ENCODE measurements at places on chromosomes 2 and 18.

GRCh38 chr18:68555879-68556301 lies 159.0 kb downstream of the TMX3 start:
- DNase-seq = no peak
- H3K27ac ChIP-seq = no peak overlapping the region
- H3K4me1 ChIP-seq = no peaks in the 10 kb centered on the region
- H3K36me3 ChIP-seq = no peaks in the 10 kb centered on the region
- no peaks in the 10 kb centered on the region for H3K27me3 ChIP-seq
- H3K4me3 ChIP-seq = no peak overlapping the region

GRCh38 chr2:205563646-205564045 lies 118.7 kb upstream of the NRP2 start:
- no peak overlapping the region for H3K27ac ChIP-seq
- no peaks in the 10 kb centered on the region for H3K27me3 ChIP-seq
- H3K4me1 ChIP-seq = no peaks in the 10 kb centered on the region

GRCh38 chr18:38930881-38931753 lies 1365.5 kb upstream of the CELF4 start:
- no peaks in the 10 kb centered on the region for H3K4me1 ChIP-seq
- no peak for DNase-seq
- no peak overlapping the region for H3K27ac ChIP-seq
- no peak overlapping the region for H3K4me3 ChIP-seq
- H3K36me3 ChIP-seq = no peaks in the 10 kb centered on the region

DNA sequence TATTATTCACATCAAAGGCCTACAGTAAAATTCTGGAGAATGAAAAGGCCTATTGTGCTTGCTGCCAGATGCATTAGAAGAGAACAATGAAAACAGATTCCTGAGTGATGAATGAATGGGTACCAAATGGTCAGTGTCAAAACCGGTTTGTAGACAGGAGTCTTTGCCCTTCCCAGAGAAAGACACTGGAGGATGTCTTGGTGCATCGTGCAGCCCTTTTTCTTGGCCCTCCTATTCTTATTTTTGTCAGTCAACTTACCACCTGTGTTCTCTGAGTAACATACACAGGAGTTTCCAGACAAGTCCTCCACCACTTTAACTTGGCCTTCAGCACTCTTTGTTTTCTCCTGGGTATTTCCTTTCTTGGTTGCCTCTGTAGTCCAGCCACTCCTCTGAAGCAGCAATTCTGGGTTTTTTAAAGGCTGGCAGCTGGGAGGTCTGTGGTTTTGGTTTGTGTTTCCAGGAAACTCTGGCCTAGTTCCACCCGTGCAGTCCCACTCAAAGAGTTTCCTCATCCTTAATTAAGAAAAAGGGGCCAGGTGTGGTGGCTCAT lies 29.4 kb downstream of the PSTPIP2 start:
- H3K27me3 ChIP-seq = no peaks in the 10 kb centered on the region
- H3K36me3 ChIP-seq = no peaks in the 10 kb centered on the region
- DNase-seq = no peak
- no peak overlapping the region for H3K27ac ChIP-seq

DNA sequence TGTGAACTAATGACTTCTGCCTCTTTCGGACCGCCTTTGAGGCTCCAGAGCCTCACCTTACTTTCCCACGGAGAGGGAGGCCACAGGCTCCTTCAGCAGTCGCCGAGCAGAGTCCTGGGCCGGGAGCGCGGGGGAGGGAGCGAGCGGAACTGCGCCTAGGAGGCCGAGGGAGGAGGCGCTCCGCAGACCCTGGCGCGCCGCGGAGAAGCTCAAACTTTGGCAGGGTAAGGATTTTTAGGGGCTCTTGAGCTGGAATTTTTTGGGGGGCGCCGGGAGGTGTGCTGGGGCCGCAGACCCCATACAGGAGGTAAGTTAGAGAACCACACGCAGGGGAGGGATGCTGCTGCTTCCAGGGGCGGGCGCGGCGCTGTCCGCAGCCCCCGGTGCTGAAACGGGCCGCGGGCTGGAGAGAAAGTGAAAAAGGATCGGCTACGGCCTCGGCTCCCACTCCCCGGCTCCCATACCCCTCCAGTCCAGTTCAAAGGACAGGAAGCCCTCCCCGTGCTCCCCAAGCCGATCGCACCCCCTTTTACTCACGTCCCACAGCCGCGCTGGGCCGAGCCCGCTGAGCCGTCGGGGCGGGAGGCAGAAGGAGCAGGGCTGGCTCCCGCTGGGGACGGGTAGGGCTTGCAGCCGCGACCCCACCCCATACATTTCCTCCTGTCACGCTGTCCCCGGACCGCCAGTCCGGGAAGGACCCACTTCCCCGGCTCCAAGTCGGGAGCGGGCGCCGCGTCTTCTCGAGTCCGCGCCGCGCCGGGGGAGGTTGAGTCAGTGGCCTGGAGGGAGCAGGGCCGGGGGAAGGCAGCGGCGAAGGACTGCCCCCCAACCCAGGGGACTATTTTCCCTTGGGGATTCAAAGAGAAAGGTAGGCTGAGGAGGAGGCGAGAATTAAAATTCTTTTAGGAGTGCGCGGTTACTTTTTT lies at the start of gene CNGA3:
Gene CNGA3, plus strand, starts transcription at position 146 of the 926 bp plus-strand sequence. CDS start 23,520 bp downstream, outside the sequence.
- no peaks in the 10 kb centered on the region for H3K36me3 ChIP-seq
- peak; percentile 9 for DNase-seq
- no peak within 1 kb of the TSS for H3K4me3 ChIP-seq
- no peak within 1 kb of the TSS for H3K27ac ChIP-seq
- no peaks in the 10 kb centered on the region for H3K4me1 ChIP-seq
- peaks cover 7% of the 10 kb centered on the region for H3K27me3 ChIP-seq

GRCh38 chr2:86488561-86489250 lies 47.5 kb downstream of the KDM3A start:
- no peaks in the 10 kb centered on the region for H3K4me1 ChIP-seq
- no peak for DNase-seq
- no peak overlapping the region for H3K4me3 ChIP-seq
- no peak overlapping the region for H3K27ac ChIP-seq

DNA sequence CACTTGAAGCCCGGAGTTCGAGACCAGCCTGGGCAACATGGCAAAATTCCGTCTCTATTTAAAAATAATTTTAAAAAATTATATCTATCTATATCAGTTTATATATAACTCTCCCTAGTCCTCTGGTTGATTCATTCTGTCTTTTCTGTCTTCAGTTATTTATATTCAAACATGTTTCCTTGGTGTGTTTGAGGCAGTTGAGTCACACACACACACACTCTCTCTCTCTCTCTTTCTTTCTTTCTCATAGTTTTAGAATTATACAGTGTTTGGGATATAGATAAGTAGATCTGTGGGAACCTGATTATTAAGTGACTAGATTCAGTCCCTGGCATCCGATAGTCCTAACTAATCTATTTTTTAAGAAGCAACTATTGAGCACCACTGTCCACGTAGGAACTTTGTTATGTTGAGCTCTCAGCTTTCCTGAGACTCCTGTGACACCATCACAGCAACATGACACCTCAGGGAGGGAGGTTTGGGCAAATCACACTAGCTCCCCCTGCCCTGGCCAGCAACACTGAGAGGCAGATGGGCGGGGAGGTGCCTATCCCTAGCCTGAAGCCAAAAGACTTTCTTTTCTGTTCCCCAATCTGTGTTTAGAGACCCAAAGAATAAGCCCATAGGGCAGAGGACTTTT lies 482.7 kb downstream of the DLGAP1 start:
- DNase-seq = no peak
- no peaks in the 10 kb centered on the region for H3K27me3 ChIP-seq
- no peak overlapping the region for H3K27ac ChIP-seq

DNA sequence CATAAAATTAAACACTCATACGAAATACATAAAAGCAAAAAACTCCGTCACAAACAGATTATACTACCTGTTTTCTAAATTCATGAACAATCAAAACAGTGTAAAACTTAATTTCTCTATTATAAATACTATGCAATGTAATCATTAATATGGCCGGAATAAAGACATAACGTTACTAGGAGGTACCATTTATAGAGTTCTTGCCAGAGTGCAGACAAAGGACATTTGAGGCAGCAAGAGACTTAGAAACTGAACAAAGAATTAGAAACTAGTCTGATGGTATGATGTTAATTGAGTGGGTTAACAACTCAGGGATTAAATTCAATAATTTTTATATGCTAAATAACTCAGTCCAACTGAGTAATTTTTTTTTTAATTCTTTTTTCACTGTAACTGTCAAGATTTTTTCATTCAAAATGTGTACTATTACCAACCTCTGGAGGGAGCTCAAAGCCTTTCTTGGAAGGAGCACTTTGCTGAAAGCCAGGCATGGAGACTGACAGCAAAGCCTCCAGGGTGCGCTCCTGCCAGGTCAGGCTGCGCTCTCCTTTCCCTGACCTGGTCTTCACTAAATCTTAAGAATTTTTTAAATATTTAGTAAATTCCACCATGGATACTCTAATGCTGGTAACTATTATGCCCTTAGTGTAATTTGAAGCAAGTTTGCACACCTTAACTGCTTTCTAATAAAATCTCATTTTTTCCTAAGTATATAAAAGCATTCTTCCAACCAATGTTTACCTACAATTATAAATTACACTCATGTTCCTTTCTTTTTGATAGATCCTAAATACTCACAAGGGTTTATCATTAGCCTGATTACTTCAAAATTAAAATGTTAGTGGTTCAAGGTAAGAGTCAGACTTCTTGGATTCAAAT lies 34.1 kb downstream of the WDR35 start:
- DNase-seq = peak; percentile 48
- H3K36me3 ChIP-seq = no peaks in the 10 kb centered on the region
- H3K4me1 ChIP-seq = no peaks in the 10 kb centered on the region
- no peaks in the 10 kb centered on the region for H3K27me3 ChIP-seq

DNA sequence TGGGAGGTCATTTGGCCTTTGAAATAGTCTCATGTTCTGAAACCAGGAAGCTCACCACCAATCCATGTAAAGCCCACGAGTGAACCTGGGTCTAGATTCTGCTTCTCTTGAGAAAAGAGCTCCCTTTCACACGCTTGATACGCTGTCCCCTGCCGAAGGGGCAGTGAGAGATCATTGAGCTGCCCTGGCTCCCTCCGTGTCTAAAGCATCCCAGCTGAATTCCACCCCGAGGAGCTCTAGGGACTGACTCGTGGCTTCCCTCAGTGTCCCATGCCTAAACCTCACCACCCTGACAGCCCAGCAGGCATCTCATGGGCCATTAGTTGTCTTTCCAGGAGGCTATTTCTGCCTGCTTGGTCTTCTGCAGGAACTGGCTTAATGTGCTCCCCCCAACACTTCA lies 68.6 kb downstream of the COL6A3 start:
- no peaks in the 10 kb centered on the region for H3K27me3 ChIP-seq
- no peak overlapping the region for H3K4me3 ChIP-seq
- H3K36me3 ChIP-seq = no peaks in the 10 kb centered on the region
- DNase-seq = no peak
- H3K27ac ChIP-seq = no peak overlapping the region
- no peaks in the 10 kb centered on the region for H3K4me1 ChIP-seq

DNA sequence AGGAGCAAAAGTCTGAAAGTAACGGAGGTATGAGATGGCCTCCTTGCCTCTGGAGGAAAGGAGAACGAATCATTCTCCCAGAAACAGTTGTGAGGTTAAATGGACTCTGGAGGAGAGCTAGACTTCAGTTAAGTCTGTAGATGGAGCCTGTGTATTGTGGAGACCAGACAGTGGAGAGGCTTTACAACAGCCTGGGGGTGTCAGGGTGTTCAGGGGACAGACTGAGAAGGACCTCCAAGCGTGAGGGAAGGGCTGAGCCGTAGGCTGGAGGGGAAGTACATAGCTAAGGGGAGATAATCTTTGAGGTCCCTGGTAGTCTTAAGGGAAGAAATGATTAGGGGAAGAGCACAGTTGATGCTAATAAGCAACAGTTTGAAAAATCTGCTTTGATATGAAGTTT lies 76.6 kb downstream of the GALNT1 start:
- H3K36me3 ChIP-seq = no peaks in the 10 kb centered on the region
- no peaks in the 10 kb centered on the region for H3K27me3 ChIP-seq
- no peak overlapping the region for H3K4me3 ChIP-seq
- no peak overlapping the region for H3K27ac ChIP-seq
- H3K4me1 ChIP-seq = no peaks in the 10 kb centered on the region

GRCh38 chr2:191721331-191721730 lies 43.4 kb downstream of the NABP1 start:
- H3K4me1 ChIP-seq = no peaks in the 10 kb centered on the region
- no peak for DNase-seq
- H3K27me3 ChIP-seq = no peaks in the 10 kb centered on the region
- H3K36me3 ChIP-seq = no peaks in the 10 kb centered on the region

GRCh38 chr2:218991674-218992168 lies 1.5 kb downstream of the CRYBA2 start:
- H3K4me3 ChIP-seq = no peak overlapping the region
- H3K36me3 ChIP-seq = no peaks in the 10 kb centered on the region
- no peak overlapping the region for H3K27ac ChIP-seq

DNA sequence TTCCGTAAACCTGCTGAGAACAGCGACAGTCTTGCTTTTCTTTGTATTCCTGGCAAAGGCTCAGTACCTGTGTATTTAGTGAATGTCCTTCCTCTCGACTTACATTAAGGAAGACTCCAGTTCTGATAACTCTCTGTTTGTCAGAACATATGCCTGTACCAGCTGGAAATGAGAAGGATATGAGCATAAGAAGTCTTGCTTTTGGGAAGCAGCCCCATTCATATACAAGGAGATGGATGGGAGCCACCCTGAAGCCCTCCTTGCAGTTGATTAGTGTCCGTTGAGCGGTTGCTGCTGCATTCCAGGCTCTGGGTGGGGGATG lies 59.8 kb downstream of the SH3BP4 start:
- no peak overlapping the region for H3K27ac ChIP-seq
- no peaks in the 10 kb centered on the region for H3K4me1 ChIP-seq
- no peaks in the 10 kb centered on the region for H3K36me3 ChIP-seq
- H3K4me3 ChIP-seq = no peak overlapping the region

DNA sequence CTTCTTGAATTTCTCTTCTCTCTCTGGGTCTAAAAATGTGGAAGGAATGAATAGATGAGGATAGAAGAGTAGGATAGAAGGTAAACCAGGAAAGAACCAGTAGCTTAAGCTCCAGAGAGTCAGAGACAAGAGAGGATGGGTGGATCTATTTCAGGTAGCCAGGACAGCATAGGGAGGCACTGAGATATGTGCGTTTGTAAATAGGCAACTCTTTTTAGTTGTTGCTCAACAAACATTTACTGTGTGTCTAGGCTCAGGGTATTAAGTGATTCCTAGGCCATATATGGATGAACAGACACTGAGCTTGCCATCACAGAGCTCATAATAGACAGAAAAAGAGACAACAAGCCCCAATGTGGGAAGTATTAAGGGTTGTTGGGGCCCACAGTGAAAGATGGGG lies 160.5 kb downstream of the NAPG start:
- no peak overlapping the region for H3K4me3 ChIP-seq
- H3K27me3 ChIP-seq = no peaks in the 10 kb centered on the region
- H3K27ac ChIP-seq = no peak overlapping the region
- H3K4me1 ChIP-seq = no peaks in the 10 kb centered on the region
- no peak for DNase-seq

DNA sequence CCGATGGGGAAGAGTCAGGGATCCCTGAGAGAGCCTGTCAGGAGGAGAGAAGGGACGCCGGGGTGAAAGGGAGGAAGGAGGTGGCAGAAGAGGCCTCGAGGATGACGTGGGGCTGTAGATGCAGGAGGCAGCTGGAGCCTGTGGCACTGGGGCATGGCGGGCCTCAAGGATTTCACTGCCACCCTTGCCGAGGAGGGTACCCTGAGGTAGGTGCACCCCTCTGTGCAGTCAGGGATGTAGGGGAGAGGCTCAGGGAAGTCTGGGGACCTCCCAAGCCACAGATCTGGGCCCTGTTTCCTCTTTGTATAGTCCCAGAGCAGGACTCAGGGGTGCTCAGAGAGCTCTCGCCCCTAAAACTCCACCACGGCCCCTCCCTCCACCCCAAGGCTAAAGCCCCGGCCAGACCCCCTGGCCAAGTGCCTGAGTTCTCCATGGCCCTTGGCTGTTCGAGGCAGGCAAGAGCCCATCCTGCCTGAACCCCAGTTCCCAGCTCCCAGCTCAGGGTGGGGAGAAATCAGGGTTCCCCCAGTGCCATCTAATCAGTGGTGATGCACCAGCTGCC lies 39.0 kb upstream of the HDAC4 start:
- no peaks in the 10 kb centered on the region for H3K36me3 ChIP-seq
- peaks cover 16% of the 10 kb centered on the region for H3K4me1 ChIP-seq
- H3K27ac ChIP-seq = no peak overlapping the region
- no peak overlapping the region for H3K4me3 ChIP-seq
- peaks cover 9% of the 10 kb centered on the region for H3K27me3 ChIP-seq
